ENCODE measurements at places on chromosomes 5 and 9.

DNA sequence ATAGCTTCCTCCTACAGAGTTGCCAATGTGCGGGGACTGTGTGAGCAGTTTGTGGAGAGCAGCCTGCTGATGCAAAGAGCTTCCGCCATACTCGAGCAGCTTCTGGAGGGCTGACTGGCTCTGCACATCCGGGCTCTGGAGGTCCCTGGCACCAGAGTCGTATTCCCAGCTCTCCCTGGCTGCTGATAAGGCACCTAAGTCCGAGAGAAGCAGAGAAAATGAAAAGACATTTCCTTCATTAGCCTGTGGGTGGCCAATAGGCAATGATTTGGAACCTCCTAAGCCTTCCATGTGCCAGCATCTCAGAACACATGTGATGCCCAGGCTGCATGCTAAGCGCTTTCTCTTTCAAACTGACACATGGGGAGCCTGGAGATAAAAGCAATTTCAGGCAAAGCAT, 94.3 kb downstream of the TSSK1B start:
- no peaks in the 10 kb centered on the region for H3K27me3 ChIP-seq
- H3K4me3 ChIP-seq = no peak overlapping the region
- H3K4me1 ChIP-seq = no peaks in the 10 kb centered on the region

DNA sequence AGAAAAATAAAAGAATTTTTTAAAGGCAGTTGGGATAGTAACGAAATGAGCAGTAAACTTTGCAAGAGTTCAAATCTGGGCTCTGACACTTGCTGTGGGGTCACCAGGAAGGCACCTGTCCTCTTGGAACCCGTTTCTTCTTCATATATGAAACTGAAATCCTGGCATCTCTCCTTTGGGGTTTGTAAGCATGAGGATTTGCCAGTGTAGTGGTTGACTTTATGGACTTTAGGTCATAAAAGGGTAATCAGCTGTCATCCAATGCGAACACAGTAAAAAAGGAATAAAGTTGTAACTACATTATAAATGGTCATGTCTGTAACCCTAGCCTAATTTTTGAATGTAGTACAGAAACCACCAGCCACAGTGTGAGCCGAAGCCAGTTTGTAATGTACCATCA, 1.3 kb downstream of the RAB14 start:
- peak overlapping the region; percentile 74 for H3K27ac ChIP-seq
- peak; percentile 15 for DNase-seq
- H3K4me3 ChIP-seq = peak overlapping the region; percentile 96

DNA sequence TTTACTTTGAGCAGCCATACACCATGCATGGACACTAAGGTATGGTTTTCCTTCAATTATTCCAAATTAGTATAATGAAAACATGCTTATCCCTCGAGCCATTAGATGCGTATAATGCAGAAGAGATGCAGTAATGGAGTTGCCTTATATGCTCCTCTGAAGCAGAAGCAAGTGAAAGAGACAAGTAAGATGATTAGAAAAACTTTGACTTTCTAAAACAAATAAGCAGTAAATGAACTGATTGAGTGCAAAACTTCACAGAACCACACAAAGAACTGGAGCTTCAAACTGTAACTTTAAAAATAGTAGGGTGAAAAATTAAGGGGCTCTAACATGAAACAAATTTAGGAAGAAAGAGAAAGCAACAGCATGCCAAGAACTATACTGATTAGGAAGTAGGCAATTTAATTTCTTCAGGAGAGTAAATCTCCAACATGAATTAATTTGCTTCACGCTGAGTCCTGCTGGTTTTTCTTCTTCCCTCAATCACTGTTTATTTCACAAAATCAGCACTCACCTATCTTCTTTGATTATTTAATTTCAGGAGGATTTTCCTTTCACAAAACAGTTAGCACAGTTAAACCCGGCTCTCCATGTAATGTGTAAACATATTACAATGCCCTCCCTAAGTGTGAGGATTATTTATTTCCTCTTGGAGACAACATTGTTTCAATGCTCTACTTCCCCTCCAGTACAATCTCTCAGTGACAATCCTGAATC, 90.3 kb upstream of the PAM start:
- H3K36me3 ChIP-seq = no peaks in the 10 kb centered on the region
- H3K4me1 ChIP-seq = no peaks in the 10 kb centered on the region
- H3K27me3 ChIP-seq = no peaks in the 10 kb centered on the region
- DNase-seq = no peak
- no peak overlapping the region for H3K27ac ChIP-seq

- no peaks in the 10 kb centered on the region for H3K36me3 ChIP-seq
- no peaks in the 10 kb centered on the region for H3K27me3 ChIP-seq
These were observed 8.3 kb downstream of the C9orf152 start for GRCh38 chr9:110199643-110200042.

- H3K36me3 ChIP-seq = no peaks in the 10 kb centered on the region
- H3K27me3 ChIP-seq = no peaks in the 10 kb centered on the region
- H3K4me1 ChIP-seq = no peaks in the 10 kb centered on the region
- no peak for DNase-seq
- no peak overlapping the region for H3K27ac ChIP-seq
These were observed 295.6 kb downstream of the KIF4B start for GRCh38 chr5:155309021-155309746.

DNA sequence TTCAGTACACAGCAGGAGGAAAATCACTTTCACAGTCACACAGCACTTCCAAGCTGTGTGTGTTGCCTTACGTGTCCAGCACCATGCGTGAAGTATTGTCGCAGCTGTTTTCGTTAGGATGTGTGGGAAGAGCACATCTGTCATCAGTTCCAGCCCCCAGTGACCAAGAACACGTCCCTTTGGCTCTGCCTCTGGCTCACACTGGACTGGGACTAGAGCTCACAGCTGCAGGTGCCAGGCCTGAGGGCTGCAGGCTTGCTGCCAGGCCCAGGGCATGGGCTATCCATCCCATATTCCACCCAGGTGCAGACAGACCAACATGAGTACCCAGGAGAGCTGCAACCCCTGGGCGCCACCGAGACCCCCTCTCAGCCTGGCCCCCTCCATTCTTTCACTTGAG, 60.5 kb upstream of the ANKRD33B start:
- H3K4me3 ChIP-seq = no peak overlapping the region
- H3K4me1 ChIP-seq = no peaks in the 10 kb centered on the region
- no peak overlapping the region for H3K27ac ChIP-seq
- no peaks in the 10 kb centered on the region for H3K36me3 ChIP-seq
- DNase-seq = no peak
- H3K27me3 ChIP-seq = no peaks in the 10 kb centered on the region

GRCh38 chr9:106503759-106504158, 359.2 kb upstream of the ZNF462 start:
- H3K27me3 ChIP-seq = no peaks in the 10 kb centered on the region
- H3K4me3 ChIP-seq = no peak overlapping the region
- H3K36me3 ChIP-seq = no peaks in the 10 kb centered on the region
- DNase-seq = no peak

Data from natural killer cell (primary cell).